ENCODE measurements at places on chromosomes 1 and 21. TPM values are rescaled to one million over a fixed set of nuclear protein-coding genes. Genes with fewer than 3 reads are reported as not detected.

Gene IL12RB2
- total RNA-seq = 159 TPM

Gene PCNX2
- total RNA-seq = 48.8 TPM

Gene U2AF1
- 5.5 TPM for total RNA-seq

Gene UTS2
- total RNA-seq = not detected

Gene F13B
- total RNA-seq = not detected

Gene VHLL
- not detected for total RNA-seq

Gene C8A
- total RNA-seq = not detected

Gene FCRL5
- total RNA-seq = not detected

Gene HPDL
- 4.5 TPM for total RNA-seq

Gene PANK4
- 76.6 TPM for total RNA-seq

Gene DNAJC11
- 51.6 TPM for total RNA-seq

Gene C1orf226
- not detected for total RNA-seq

Gene FRRS1
- total RNA-seq = 0.24 TPM

Gene BCL10
- 30.1 TPM for total RNA-seq

Gene UBAP2L
- 223 TPM for total RNA-seq

Gene KAZN
- total RNA-seq = 0.34 TPM

Gene STUM
- total RNA-seq = not detected

Gene ADGRL2
- total RNA-seq = not detected

Gene PLXNA2
- 0.44 TPM for total RNA-seq

Gene YBX1
- 452 TPM for total RNA-seq

Gene OR10K2
- total RNA-seq = not detected

Gene SUSD4
- total RNA-seq = 0.24 TPM

Gene CFHR1
- not detected for total RNA-seq

Gene SH3BP5L
- total RNA-seq = 32.2 TPM

Gene PCP4
- not detected for total RNA-seq

Gene PDE4B
- 56.2 TPM for total RNA-seq

Gene SPRR2F
- not detected for total RNA-seq

Gene POU3F1
- 0.22 TPM for total RNA-seq

Gene ANKRD65
- total RNA-seq = not detected

Gene OR6K3
- not detected for total RNA-seq

Gene FNDC5
- total RNA-seq = not detected

Gene AMY1A
- total RNA-seq = not detected

Gene VPS13D
- 38.6 TPM for total RNA-seq

Gene MMEL1
- 2.0 TPM for total RNA-seq

Gene USP21
- 33.6 TPM for total RNA-seq

Gene PIGR
- 0.05 TPM for total RNA-seq

Gene SRSF10
- 203 TPM for total RNA-seq

Gene OVAAL
- total RNA-seq = not detected

Gene PIAS3
- total RNA-seq = 25.5 TPM
